PC-3 (cell line): ENCODE measurements at places on chromosomes 1 and 21.
A peak's percentile ranks its signal among the peaks of the same experiment; 100 is the strongest.

- DNase-seq = no peak
Measured at GRCh38 chr21:30779249-30779648, 24.0 kb upstream of the KRTAP21-1 start.

DNA sequence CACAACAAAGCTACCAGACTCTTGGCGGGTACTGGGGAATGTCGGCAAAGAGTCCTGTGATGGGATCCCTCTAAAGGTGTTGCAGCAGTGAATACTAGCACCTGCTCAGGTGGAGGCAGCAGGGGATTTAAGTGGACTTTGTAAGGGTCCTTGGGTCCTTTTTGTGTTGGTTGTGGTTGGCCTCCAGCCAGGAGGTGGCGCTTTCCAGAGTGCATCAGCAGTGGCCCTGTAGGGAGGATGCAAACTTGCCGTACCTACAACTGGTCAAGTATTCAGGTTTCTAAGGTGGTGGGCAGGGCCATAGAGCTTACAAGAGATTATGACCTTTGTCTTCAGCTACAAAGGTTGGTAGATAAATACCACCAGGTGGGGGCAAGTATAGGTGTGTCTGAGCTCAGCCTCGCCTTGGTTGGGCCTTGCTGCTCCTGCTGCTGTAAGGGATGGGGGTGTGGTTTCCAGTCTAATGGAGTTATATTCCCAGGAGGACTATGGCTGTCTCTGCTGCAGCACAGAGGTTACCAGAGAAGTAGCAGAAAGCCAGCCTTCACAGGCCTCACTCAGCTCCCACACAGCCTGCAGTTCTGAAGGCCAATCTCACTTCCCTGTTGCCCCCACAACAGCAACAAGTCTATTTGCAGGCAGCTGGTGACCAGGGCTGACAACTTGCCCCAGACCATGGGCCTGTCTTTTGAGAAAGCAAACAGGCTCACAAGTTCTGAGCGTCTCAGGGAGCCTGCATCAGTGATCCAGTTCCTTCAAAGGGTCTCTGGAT is 7.3 kb downstream of the OR2M5 start:
- no peak for DNase-seq

- peak; percentile 91 for DNase-seq
Measured at GRCh38 chr21:35635261-35635660, 425.1 kb downstream of the SETD4 start.

- DNase-seq = no peak
Measured at GRCh38 chr1:26317612-26318337, at the start of gene CD52. Gene CD52, plus strand, starts transcription at chr1:26317958. Its CDS starts 60 bp downstream, at chr1:26318018.

- no peak for DNase-seq
Measured at GRCh38 chr21:43301409-43302061, 125.4 kb downstream of the SIK1 start.

DNA sequence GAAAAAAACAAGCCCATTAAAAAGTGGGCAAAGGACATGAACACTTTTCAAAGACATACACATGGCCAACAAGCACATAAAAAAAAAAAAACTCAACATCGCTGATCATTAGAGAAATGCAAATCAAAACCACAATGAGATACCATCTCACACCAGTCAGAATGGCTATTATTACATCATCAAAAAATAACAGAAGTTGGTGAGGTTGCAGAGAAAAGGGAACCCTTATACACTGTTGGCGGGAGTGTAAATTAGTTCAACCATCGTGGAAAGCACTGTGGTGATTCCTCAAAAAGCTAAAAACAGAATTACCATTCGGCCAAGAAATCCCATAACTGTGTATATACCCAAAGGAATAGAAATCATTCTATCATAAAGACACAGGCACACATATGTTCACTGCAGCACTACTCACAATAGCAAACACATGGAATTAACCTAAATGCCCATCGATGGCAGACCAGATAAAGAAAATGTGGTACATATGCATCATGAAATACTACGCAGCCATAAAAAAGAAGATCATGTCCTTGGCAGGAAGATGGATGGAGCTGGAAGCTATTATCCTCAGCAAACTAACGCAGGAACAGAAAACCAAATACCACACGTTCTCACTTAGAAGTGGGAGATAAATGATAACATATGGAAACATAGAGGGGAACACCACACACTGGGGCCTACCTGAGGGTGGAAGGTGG is 70.1 kb downstream of the INTS7 start:
- DNase-seq = no peak

DNA sequence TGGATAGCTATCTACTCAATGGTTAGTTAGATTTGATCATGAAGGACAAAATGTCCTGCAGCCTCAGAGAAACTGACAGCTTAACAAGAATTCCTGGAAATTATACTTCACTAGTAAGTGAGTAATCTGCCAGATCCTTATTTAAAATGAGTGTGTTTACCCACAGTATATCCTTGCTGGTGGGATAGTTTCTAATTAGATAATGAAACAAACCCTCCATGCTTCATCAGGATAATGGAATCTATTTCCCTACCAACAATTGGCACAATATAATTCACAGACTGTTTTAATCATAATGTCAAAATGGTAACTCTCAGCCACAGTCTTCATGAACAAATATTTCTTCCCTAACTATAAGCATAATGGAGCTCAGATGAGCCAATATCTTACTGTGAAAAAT is 239.4 kb upstream of the ST6GALNAC5 start:
- DNase-seq = no peak

DNA sequence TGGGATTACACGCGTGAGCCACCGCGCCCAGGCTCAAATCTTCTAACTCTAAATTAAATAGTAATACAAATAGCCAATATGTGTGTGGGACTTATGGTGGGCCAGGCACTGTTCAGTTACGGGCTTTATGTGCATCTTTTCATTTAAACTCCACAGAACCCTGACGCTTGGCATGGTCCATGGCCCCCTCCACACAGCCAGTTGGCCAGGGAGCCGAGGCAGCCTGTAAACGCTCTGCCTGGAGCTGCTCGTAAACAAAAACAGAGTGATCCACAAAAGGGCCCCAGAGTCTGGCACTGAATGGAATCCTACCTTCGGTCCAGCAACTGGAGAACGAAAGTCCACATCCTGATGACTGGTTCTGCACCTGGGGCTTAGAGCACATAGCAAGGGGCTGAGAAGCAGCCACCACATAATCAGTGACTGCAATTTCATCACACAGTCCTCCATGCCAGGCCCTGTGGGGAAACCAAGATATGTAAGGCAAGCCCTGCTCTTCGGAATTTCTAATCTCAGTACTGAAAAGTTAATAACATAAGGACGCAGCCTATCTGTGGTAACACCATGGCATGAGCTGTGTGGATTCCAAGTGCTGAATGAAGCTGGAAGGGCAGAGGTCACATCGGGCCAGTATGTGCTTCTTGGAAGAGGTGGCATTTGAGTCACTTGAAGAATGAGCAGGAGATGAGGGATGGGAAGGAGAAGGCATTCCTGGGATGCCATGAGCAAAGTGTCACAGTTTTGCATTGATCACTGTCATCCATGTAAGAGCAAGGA is 13.5 kb upstream of the ADAMTSL4 start:
- DNase-seq = no peak

DNA sequence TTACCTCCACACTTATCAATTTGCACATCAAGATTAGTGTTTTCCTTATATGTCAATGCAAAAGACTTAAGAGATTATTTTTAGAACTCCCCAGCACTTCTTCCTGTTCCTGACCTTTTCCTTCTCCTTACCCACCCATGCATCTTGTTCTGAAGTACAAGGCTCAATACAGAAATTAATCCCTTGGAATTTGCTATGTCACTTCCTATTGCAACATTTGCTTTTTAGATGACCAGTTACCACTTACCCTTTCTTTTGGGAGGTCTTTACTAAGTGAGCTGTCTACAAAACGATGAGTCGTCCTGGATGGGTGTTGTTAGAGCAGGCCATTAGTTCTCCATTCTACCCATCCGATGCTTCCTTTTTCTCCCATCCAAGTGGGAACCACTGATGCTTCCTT is 221.2 kb downstream of the FMN2 start:
- DNase-seq = peak; percentile 80

GRCh38 chr1:248906753-248907661 is 972 bp downstream of the PGBD2 start:
- no peak for DNase-seq

GRCh38 chr1:205711105-205712048 is 31.1 kb upstream of the SLC45A3 start:
- peak; percentile 93 for DNase-seq

DNA sequence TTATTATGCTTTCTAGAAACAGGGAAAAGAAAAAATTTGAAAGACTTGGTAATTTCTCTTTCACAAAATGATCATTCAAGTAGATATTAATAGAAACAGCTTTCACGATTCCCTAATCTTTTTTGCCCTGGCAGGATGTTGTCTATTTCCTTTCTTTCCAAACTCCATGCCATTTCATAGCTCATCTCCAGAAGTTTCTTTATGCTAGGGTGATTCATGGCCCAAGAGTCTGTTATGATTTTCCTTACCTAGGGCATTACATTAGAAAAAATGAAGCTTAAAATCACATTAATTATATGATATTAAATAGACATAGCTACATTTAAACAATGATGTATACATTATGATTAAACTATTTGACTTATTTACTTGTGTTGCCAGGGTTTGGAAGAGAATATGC is 762.1 kb downstream of the LTN1 start:
- peak; percentile 46 for DNase-seq

- no peak for DNase-seq
Measured at GRCh38 chr1:200262326-200262965, 147.4 kb downstream of the ZNF281 start.

DNA sequence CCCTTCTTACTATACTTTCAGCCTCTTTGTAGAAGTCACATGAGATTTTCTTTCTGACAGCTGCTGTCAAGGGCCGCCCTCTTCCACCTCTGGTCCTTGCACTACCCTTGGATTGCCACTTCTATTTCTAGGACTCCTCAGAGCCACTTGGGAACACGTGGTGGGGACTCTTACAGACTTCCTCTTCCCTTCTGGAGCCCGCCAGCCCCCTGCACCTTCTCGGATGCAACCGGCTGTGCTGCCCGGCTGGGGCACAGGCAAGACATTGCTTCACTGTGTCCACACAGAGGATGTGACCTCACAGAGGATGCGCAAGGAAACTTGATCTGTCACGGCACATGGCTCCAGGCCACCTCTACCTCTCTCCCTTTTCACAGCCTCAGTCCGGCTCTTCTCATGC is 2.4 kb upstream of the IKBKE start:
- no peak for DNase-seq

DNA sequence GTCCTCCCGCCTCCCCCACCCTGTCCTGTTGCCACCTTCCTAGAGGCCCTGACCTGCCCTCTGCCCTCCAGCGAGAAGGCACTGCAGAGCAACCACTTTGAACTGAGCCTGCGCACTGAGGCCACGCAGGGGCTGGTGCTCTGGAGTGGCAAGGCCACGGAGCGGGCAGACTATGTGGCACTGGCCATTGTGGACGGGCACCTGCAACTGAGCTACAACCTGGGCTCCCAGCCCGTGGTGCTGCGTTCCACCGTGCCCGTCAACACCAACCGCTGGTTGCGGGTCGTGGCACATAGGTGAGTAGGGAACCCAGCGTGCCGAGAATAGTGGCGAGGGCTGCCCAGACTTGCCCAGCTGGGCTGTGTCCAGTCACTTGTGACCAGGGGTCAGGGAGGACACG is 20.4 kb downstream of the RNF223 start:
- no peak for DNase-seq

DNA sequence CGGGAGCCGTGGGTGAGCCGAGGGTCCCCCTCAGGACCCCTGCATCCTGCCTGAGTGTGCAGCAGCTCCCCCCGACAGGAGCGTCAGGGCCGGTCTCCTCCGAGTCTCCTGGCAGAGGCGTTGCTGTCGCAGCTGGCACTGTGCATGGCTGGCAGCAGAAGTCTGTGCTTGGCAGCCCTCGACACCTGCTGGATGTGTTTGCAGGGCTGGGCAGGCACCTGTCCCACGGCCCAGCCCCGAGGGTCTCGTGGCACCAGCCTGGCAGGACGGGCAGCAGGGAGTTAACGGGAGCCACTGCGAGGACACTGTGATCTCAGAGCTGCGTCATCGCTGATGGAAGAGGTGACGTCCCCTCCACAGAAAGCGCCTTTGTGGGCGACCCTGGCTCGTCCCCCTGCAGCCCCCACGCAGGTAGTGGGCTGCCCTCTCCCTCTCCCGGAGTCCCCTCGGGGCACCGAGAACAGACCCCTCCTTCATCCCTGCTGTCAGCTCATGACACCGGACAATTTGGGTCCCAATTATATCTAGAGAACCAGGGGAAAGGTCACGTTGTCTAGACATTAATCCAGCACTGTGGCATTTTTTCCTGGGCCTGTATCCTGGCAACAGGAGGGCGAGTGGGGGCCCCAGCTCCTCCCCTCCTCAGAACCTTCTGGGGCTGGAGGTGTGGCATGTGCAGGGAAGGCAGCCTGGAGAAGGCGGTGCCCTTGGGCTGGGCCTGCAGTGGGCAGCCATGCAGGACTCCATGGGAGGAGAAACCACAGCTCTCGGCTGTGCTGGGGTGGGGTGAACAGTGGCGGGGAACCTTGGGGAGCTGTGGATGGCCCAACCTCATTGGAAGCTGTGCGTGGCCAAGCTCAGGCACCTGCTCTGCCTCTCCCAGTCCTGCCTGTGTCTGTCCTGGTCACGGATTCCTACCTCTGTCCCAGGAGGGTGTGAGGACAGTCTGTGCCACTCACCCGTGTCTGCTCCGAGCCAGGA is 15.4 kb downstream of the COL18A1 start:
- no peak for DNase-seq

- DNase-seq = no peak
Measured at GRCh38 chr1:153586347-153586746, 20.7 kb upstream of the S100A2 start.

DNA sequence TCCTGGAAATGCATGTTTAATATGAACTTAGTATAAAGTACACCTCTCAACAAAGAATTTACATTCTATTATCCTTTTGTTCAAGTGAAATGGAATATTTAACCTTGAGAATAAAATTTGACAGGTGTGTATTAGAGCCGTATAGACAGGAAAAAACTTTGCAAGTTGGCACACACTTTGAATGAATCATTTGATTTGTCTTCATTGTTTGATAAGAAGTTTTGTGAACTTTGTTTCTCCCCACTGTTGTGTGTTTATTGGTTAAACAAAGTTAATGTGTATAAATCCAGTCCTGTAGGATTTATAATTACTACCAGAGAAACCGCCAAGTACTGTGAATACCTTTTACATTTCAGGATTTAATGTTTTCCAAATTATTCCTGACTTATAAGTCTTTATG is 2.0 kb downstream of the SYDE2 start:
- peak; percentile 30 for DNase-seq

- DNase-seq = peak; percentile 94
Measured at GRCh38 chr1:33346927-33347649, 26.2 kb upstream of the A3GALT2 start.

DNA sequence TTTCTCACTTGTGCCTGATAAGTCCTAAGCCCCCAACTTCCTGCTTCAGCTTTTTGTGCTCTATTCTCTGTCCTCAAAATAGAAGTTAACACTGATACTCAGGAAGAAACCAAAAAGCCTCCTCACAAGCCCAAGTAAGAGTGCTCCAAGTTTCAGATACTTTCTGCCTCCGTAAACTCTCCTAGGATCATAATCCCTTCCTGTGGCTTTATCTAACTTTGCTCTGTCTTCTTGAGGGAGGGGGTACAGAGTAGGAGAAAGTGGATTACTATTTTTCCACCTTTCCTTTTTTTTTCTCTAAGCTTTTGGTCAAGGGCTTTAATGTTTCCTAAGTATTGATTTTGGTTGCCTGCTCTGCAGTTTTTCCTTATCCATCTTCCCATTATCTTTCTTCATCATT is 54.6 kb downstream of the DPH5 start:
- DNase-seq = no peak
